Fibroblast of the aortic adventitia (primary cell): ENCODE measurements at places on chromosomes 6 and 20. TPM values are rescaled to one million over a fixed set of nuclear protein-coding genes. Genes with fewer than 3 reads are reported as not detected.

CD83 gene
- 1.4 and 2.9 TPM in 2 replicates for total RNA-seq

SRMS gene
- total RNA-seq, result not detected in 2 replicates

CENPB gene
- total RNA-seq, result 94.8 and 170 TPM in 2 replicates

BMP5 gene
- total RNA-seq, result not detected in 2 replicates

CFAP206 gene
- 0.27 and 0.90 TPM in 2 replicates for total RNA-seq

NOL7 gene
- 64.6 and 181 TPM in 2 replicates for total RNA-seq

ETV7 gene
- 0.09 TPM in 1 of 2 replicates, not detected in the other for total RNA-seq

BTN1A1 gene
- not detected in 2 replicates for total RNA-seq

HLA-DPA1 gene
- total RNA-seq, result 0.18 and 1.8 TPM in 2 replicates

TULP1 gene
- not detected in 2 replicates for total RNA-seq

DEFB124 gene
- not detected in 2 replicates for total RNA-seq

APOBEC2 gene
- total RNA-seq, result 0.16 TPM in 1 of 2 replicates, not detected in the other
